Stimulated activated CD8-positive, alpha-beta memory T cell treated with anti-CD3 and anti-CD28 coated beads, Interleukin-2, amount 100 ng/mL, for 48 hours (primary cell): ENCODE measurements at places on chromosomes 7 and 10.

DNA sequence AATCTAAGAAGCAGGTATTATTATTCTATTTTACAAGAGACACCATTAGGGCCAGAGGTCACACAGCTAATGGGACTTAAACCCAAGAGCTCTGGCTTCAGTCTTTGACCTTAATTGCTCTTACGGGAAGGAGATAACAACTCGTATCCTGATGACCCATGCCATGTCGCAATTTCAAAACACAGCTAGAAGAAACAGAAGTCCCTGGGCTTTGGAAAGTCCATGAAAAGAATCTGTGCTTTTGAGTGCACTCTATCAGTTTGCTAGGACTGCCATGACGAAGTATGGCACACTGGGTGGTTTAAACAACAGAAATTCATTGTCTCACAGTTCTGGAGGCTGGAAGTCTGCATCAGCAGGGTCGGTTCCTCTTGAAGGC lies 247.8 kb upstream of the AOAH start:
- DNase-seq = no peak

- peak; percentile 43 for DNase-seq
Observed at GRCh38 chr10:63520500-63521415, at the start of gene REEP3. TSS of gene REEP3 (plus strand) at chr10:63521401. CDS start at chr10:63521546, 145 bp downstream.

DNA sequence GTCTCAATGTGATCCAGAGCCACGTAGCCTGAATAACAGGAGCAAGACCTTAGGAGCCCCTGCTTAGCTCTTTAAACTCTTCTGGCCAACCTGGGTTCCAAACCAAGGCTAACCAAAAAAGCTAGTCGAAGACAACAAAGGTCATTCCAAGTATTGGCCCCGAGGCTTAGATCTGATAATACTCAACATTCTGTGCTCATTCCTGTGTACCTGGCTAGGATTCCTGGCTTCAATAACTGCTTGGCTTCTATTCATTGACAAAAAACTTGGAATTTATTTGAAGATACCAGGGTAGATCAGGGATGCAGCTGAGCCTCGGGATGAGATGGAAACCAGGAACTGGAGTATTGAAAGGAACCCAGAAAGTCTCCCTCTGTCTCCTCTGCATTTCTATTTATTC lies 4.1 kb upstream of the SGMS1 start:
- DNase-seq = no peak

DNA sequence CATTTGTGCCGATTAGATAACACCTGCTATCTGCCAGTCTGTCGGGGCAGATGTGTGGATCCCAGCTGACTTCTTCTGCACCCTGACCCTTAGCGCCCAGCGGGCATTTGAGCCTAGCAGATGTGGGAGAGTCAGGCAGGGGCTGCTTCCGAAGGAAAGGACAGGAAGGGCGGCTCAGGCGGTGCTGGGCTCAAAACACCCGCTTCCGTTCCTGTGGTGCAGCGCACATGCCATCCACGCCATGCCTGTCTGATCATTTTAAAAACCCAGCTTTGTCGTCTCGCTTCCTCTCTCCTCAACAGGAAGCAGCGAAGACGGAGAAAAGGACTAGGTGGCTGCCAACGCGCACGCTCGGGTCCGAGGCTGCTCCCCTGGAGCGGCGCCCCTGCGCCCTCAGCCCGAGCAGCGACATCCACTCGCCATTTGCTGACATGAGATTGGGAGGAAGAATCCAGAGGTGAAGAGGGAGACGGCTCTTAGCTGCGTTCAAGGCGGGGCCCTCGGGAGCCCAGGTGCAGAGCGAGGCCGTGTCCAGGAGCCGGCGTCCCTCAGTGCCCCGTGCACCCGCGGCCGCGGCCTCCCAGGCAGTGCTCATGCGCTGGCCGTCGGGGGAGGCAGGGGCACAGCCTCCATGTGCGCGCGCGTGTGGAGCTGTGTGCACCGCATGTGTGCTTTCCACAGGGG lies 5.9 kb upstream of the BHLHA15 start:
- no peak for DNase-seq

DNA sequence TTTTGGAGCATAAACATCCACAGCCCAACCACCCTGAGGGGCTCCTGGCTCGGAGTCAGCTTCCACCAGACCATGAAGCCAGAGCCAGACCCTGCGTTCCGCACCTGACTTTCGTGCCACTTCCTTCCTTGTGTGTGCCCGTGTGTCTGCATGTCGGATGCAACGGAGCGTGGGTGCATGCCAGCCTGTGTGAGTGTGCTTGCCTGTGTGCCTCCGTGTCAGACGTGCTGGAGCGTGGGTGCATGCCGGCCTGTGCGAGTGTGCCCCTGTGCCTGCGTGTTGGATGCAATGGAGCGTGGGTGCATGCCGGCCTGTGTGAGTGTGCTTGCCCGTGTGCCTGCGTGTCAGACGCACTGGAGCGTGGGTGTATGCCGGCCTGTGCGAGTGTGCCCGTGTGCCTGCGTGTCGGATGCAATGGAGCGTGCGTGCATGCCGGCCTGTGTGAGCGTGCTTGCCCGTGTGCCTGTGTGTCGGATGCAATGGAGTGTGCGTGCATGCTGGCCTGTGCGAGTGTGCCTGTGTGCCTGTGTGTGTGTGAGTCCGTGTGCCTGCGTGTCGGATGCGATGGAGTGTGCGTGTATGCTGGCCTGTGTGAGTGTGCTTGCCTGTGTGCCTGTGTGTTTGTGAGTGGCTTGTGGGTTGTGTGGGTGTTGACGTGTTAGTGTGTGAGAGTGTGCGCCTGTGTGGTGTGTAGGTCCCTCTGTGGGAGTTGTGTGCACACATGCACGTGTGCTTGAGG lies 28.1 kb upstream of the KNDC1 start:
- no peak for DNase-seq

DNA sequence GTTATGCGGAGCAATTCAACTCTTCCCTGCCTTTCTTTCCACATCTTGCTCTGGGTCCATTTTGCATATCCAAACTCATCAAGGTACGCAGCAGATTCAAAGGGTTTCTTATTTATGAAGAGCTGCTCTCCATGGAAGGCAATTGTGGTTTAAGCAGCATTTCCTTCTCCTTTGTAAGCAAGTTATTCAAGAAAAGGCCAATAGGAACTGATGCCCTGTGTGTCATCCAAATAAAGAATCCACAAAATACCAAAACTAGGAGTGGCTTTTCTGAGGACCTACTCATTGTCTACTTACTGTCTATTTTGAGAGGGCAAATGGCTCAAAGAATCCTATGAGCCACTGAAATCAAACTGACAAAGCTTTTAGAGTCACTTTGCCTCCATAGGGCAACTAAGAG lies 253.1 kb downstream of the PTEN start:
- no peak for DNase-seq

DNA sequence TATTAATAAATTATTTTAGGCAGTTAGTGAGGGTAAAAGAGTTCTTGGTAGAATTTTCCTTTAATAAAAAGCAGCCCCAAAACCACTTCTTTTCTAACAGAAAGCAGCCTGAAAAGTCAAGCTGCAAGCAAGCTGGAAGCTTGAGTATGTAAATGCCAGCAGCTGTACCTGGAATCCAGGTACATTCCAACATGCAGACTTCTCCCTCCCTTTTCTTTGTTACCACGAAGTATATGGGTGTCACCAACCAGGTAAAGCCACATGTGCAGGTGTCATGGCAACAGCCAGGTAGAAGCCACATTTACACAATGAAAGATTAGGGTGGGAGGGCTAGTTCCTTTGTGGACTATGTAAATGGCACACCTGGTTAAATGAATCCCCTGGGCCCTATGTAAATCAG lies 114.6 kb downstream of the EPC1 start:
- no peak for DNase-seq

DNA sequence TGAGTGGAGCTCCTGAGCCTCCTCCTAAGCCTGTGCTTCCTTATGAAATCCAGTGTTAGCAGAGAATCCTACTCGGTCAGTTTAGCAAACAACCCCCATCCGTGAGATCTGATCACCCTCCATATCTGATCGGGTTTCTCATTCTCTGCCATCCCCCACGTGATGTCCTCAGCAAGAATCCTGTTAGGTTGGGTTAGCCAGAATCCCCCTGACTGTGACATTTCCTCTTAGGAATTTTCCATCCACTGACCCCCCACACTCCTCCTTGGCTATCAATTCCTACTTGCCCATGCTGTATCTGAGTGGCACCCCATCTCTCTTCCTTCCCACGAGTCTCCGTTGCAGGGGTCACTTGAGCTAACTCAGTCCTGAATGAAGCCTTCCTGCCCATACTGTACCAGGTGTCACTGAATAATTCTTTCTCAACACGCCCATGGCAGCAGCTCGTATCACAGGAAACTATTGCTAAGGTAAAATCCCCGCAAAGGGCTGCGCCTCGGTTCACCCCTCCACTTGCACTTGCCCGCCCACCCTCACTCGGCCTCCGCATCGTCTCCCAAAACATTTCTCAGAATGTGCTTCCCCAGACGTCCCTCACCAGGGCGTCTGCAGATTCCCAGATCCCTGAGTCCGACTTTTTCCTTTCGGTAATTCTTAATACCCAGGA lies 44.1 kb downstream of the MYOF start:
- DNase-seq = no peak

DNA sequence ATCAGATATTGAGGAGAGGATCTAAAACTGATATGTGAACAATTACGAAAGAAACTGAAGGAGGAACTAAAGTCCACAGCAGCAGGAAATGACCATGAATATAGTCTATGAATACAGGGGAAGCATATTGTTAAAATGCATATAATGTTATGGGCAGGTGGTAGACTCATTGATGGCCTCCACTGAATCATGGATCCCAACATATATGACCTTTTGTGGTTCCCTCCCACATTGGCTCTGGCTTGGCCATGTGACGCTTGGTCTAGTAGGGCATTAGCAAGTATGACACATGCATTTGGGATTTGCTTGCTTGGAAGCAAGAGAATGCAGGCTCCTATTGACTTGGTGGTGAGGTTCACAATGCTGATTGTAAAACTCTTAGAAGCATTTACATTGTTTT lies 55.2 kb upstream of the RAB18 start:
- no peak for DNase-seq

- peak; percentile 75 for DNase-seq
Observed at GRCh38 chr7:151017953-151018420, 6.3 kb downstream of the ATG9B start.

DNA sequence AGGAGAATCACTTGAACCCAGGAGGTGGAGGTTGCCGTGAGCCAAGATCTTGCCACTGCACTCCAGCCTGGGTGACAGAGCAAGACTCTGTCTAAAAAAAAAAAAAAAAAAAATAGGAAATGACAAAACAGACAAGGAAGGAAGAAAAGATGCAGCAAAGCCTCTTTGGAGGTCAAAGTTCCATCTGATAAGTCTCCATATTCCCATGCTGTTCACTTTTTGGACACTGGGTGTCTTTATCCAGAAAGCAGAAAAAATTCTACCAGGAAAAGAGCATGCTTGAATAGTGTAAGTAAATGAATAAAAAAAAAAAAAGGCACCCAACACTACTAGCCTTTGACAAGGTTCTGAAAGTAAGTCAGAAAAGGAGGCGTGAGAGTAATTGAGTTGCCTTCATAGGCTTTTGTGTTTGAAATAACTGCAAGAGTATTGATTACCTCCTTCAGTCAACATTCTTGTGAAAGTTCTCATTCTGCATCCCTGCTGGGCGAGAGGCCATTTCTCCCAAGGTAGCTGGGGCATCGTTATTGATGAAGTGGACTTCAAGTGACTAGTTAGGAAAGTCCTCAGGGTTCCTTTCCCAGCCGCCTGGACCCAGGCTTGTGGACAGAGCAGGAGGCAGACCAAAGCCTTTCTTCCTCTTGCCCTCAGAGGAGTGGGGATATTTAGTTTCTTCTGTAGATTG lies 133.3 kb upstream of the KIF5B start:
- no peak for DNase-seq

DNA sequence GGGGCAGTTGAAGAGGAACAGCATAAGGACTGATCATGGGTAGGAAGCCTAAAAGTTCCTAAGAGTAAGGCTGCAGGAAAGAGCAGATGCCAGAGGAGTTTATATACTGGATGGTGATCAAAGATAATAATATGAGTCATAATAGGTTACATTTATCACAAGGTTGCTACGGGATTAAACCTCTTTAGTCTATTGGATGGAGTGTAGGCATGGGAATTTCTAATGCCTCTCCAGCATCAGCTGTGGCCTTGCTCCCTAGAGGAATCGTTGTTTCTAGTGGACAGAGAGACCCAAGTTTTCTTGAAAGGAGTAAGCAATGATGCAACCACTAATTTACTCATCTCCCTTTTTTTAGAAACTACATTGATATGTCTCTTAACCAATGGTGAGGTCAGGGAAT lies 213.4 kb downstream of the GPR37 start:
- DNase-seq = no peak

GRCh38 chr7:99825873-99826272 lies 1.9 kb upstream of the CYP3A43 start:
- DNase-seq = no peak

- no peak for DNase-seq
Observed at GRCh38 chr7:18558503-18558902, 63.0 kb downstream of the HDAC9 start.

- DNase-seq = no peak
Observed at GRCh38 chr10:1243486-1244234, 187.5 kb downstream of the WDR37 start.

DNA sequence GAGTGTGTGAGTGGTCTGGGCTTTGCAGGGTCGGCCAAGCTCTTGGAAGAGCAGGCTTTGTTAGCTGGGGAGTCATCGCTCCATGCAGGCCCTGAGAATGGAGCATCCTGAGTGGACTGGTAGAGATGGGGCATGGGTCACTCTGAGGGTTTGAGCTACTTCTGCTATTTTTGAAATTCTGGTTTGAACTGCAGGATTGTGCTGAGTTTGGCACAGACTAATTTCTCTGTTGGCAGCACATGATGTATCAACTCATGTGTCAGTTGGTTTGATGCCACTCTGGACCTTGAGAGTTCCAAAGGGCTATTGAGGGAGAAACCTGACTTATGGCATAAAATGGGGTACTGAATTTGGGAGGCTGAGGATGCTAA lies 56.3 kb downstream of the LRMDA start:
- no peak for DNase-seq

DNA sequence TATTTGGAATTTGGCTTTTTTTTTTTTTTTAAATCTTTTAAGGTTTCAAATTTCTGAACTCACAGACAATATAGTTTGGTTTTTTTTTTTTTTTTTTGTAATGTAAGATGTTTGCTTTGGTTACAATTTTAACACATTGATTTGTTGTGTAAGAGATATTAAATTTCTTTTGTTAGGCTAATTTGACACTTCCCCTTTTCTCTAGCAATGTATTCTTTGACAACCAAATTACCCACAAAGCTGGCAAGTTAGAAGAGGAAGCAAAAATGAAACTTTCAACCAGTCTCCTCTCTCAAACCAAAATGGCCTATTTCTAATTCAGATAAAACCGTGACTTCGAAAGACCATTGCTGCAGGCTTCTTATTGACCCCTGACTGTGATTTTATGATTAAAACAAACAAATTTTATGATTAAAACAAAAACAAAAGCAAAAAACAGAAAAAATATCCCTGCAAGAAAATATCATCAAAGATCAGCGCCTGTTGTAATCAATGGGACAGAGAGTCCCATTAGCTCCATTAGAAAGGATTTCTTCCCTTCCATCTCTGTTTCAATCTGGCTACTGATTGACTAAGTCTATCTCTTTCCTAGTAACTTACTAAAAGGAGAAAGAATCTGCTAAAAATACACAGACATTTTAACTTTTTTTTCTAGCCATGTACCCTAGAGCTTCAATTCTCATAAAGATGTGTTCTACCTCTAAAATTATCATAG lies 489.2 kb downstream of the MDFIC start:
- DNase-seq = no peak

GRCh38 chr7:155878674-155879073 lies 66.4 kb upstream of the SHH start:
- DNase-seq = no peak

GRCh38 chr10:43687373-43687772 lies 38.7 kb upstream of the ZNF32 start:
- no peak for DNase-seq

- no peak for DNase-seq
Observed at GRCh38 chr10:24162206-24162985, 46.5 kb upstream of the KIAA1217 start.
